ENCODE measurements at places on chromosomes 4 and X.

DNA sequence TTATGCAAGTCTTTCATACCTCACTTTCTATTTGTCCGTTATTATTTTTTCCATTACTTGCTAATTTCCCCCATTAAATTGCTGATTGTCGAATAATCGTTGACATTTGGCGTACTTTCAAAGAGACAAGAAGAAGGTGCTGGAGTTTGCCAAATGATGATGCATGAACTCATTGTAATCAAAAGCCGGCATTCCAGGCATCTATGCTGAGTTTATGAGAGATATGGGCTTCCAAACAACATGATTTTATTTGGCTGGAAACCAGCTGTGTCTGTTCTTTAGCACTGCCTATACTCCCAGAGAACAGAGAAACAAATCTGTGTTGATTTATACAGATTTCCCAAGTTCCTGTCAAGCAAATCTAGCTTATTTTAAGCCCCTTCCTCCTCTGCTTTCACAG lies 80.8 kb upstream of the RPS6KA3 start:
- DNase-seq: no peak

DNA sequence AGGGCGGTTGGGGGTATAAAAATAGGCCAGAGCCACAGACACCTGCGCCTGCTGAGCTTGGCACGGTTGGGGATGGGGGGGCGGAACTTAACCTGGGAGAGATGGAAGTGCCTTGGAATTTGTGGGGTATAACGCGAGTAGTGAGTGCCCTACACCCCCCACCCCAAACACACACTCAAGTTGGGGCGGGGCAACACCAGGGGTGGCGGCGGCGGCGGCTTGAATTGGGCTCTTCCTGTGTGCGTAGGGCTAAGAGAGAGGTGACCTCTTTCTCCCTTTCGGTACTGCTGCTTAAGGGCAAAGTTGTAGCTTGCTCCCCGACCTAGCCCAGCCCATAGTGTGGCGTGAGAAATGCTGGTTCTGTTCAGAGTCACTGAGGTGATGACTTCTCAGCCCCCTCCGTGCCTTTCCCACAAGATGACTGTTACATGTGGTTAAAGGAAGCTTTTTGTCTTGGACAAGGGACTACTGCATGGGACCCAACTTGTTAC lies 839 bp downstream of the STK26 start:
- peak; percentile 51 for DNase-seq

DNA sequence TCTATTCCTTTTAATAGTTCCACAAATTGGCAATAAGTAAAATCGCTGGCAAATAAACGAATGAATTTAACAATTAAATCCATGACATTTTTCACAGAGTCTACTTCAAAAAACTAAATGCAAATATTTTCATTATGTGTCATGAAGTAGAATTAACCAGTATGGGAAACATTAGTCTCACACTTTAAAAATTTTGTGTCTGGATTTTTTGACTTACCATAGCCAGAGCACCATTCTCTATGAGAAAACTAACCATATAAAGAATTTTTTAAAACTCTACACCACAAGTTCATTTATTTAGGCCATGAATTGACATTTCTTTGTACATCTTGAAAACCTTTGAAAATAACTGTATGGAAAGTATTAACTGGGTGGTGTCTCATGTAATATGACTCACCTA lies 41.2 kb downstream of the PRDM5 start:
- DNase-seq: no peak

- no peak for DNase-seq
Measured at GRCh38 chr4:137307806-137308205, 224.5 kb downstream of the PCDH18 start.

GRCh38 chr4:184941671-184942418 lies 76.4 kb upstream of the HELT start:
- no peak for DNase-seq

DNA sequence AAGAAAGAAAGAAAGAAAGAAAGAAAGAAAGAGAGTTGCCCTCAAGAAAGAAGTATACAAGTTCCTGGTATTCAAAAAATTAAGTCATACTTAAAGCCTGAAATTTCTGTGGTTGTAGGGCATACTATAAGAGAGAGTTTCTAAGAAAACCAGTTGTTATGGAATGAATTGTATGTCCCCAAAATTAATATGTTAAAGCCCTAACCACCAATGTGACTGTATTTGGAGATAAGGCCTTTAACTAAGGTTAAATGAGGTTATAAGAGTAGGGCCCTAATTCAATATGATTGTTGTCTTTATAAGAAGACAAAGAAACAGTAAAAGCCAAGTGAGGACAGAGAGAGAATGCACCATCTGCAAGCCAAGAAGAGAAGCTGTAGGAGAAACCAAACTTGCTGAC lies 521.1 kb downstream of the CCSER1 start:
- DNase-seq: no peak

- DNase-seq: no peak
Measured at GRCh38 chrX:16839852-16840460, 30.2 kb downstream of the RBBP7 start.

DNA sequence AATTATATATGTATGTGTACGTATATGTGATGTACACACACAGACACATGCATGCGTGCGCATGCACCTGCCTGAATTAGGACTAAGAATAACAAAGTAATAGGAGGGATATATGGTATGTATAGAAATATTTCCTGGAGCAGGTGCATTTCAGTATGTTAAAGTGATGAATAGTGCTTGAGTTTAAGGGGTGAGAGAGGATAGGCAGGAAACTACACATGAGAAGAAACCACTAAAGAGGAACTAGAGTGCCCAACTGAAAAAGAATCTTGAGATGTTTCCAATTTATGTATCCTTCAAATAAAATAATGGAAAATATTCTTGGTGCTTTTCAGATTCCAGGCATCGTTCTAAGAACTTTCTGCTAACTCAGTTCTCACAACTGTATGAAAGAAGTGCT lies 52.6 kb upstream of the UNC5C start:
- DNase-seq: no peak

- no peak for DNase-seq
Measured at GRCh38 chr4:114358901-114359300, 239.7 kb upstream of the UGT8 start.

DNA sequence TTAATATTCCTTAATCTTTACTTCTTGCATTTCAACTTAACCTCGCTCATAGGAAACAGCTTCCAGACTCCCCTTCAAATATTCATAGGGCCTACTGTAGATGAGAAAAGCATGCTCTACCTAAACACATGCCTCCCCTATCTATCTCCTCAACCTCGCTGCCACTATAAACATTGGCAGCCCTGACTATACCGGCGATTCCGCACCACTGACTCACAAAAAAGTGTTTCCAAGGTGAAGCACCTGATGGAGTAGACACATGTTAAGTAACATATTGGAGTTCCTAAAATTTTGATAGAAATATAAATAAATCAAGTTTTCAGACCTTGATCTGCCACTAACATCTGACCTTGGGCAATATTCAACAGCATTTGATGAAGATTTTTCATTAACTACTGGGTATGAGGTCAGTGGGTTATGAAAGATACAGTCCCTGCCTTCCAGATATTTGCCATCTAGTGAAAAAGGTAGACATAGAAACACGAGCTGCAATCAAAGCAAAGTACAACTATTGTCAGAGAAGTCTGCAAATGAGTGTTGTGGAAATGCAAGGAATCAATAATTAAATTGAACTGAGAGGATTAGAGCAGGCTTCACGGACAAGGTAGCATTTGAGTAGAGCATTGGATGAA lies 184.2 kb downstream of the MAML3 start:
- no peak for DNase-seq

DNA sequence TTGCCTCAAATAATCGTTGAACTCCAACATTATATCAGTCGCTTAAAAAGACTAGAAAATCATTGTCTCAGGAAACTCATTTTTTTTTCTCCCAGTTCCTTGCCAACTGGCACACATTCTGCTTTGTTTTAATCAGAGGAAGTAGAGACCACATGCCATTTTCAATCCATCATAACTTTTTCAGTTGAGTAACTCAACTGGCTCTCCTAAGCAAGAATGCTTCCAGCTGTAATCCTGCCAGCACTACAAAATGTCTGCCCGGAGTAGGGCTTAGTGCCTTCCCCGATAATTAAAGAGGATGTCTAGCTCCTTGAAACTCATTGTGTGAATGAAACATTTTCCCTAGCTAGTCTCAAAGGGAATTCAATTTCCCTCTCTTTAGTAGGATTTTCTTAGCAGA lies 33.0 kb downstream of the FREM3 start:
- DNase-seq: no peak

- no peak for DNase-seq
Measured at GRCh38 chr4:89639395-89639794, 197.6 kb downstream of the SNCA start.

GRCh38 chrX:17192106-17192505 lies 182.9 kb upstream of the NHS start:
- no peak for DNase-seq

- DNase-seq: no peak
Measured at GRCh38 chr4:146545102-146545501, 23.4 kb upstream of the SLC10A7 start.

- no peak for DNase-seq
Measured at GRCh38 chr4:110641218-110641617, 18.3 kb upstream of the PITX2 start.

- peak; percentile 57 for DNase-seq
Measured at GRCh38 chr4:15963001-15963451, at the start of gene FGFBP2. FGFBP2 (minus strand) TSS chr4:15963175; CDS start chr4:15963129, 46 bp downstream.

GRCh38 chr4:25213347-25213979 lies 20.4 kb upstream of the PI4K2B start:
- DNase-seq: no peak

DNA sequence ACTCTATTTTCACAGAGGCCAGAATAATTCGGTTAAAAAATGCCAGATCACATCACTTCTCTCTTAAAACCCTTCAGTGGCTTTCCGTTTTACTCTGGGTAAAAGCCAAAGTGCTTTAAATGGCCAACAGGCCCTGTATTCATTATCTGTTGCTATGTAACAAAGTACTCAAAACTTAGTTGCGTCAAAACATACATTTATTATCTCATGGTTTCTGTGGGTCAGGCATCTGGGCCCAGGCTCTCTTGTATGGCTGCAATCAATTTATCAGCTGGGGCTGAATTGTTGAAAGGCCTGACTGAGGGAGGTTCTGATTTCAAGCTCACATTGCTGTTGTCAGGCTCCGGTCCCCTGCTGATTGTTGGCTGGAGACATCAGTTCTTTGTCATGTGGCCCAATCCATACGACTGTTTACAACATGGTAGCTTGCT lies 72.7 kb upstream of the H2AZ1 start:
- no peak for DNase-seq

DNA sequence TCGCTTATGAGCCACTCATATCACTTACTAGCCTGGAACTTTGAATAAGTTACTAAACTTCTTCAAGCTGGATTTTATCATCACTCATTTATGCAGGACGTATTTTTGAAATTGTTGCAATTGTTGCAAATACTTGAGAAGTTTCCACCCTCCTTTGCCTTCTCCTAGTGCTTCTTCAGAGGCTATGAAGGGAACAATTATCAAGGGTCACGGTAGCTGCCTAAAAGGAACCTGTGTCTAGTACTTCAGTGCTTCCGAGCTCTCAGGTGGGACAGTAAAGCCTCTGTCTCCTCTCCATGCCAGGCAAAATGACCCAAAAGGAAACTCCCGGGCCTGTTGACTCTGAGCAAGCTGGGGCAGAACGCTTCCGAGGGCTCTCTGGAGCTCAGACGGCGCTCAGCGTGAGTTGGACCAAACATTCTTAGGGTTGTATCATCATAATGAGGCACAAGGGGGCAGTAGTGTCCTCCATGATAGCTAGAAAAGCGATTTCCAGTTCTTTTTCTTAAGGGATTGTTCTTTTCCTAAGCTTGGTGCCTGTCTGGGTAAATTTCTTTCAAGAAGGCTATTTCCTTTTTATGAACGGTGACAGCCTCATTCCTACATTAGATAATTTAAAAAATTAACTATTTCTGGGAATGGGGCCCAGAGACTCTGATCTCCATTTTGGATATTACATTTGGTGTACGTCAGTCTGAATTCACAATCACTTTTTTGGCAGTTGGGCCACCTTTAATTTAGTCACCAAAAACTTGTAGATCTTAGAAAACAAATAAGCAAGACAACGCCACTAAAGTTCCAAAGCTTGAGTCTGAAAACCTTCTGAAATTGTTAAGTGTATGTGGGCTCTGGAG lies 73.1 kb downstream of the PACRGL start:
- DNase-seq: peak; percentile 36

DNA sequence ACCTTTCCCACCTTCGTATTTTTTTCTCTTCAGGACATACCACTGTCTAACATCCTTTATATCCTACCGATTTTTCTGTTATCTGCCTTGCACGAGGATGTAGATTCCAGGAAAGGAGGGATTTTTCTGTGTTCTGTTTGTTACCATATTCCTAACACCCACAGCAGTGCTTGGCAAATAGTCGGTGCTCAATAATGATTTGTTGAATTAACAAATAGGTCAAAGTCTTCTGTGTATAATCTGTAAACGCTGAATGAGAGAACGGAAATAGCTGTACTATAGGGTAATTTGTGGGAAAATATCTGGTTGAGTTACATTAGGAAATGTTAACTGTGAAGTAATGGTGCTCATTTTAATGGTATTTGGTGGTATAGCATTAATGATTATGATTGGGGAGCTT lies 81.5 kb downstream of the TMEM156 start:
- no peak for DNase-seq

GRCh38 chrX:14694611-14695010 lies 165.3 kb downstream of the GLRA2 start:
- DNase-seq: no peak

DNA sequence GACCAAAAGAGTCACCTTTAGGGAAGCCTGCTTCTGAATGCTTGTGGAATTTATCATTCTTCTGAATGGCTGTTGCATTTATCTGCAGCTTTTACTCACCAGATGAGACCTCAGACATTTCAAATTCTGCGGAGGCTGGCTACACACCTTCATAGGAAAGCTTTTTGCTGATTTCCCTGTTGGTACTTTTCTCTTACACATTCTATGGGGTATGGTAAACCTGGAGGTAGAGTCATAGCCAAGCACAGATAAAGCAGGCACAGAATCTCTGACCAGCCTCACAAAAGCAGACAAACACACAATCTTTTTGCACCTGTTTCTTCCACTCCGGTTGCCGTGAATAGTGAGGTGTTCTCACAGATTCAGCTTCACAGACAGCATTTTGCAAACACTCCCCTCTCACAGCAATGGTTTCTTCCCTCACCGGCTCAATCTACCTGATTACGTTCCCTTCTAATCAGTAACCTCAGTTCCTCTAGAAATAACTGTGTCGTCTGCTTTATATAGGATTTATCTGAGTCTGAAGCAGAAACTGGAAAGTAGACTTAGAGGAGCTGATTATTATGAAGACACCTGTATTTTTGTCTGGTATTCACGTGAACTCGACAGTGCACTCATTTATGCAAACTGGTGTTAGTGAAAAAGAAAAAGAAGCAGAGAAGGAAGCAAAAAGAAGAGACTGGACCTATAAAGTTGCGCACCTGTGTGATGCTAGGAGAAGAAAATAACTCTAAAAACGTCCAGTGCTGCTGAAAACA lies 83.1 kb downstream of the DMD start:
- DNase-seq: no peak

- no peak for DNase-seq
Measured at GRCh38 chr4:153156721-153157120, 47.5 kb upstream of the TRIM2 start.

DNA sequence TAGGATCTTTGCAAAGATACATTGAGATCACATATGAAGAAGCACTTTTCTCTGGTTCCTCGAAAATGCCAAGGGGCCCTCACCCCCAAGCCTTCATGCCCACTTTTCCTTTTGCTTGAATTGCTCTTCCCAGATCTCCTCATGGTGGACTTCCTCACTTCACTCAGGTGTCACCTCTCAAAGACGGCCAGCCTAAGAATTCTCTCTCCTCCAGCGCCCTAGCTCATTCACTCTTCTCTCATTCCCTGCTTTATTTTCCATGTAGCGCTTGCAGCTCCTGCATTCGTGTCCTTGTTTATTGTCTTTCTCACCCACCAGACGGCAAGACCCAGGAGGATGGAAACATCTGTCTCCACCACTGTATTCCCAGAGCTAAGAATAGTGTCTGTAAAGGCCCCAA lies 32.9 kb downstream of the CCKAR start:
- no peak for DNase-seq

Measured in CD4-positive, alpha-beta T cell treated with Interleukin-4 for 1 hour (primary cell).